ENCODE measurements at places on chromosomes 6 and 20. TPM values are rescaled to one million over a fixed set of nuclear protein-coding genes. Genes with fewer than 3 reads are reported as not detected.
A peak's percentile ranks its signal among the peaks of the same experiment; 100 is the strongest.

- DNase-seq: no peak
Measured at GRCh38 chr6:47665112-47665511, 33.3 kb upstream of the ADGRF4 start.

DNA sequence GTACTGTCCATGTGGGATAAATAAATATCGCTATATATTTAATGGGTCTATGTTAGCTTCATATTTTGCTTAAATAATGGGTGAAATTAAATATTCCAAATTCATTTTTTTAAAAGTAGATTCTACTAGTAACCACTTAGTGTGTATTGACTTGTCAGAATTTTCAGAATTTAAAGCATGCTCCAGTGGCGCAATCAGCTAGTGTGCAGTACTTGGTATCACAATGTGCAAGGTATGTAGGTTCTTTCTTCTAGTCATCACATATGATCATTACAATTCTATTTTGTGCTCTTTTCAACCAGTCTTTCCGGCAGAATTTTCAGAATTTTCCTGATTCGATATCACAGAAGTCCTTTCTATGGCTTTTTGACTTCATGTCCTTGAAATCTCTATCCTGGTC, 32.6 kb downstream of the PDE7B start:
- DNase-seq: no peak

NKX2-2 gene
- 0.56 TPM for total RNA-seq

DNA sequence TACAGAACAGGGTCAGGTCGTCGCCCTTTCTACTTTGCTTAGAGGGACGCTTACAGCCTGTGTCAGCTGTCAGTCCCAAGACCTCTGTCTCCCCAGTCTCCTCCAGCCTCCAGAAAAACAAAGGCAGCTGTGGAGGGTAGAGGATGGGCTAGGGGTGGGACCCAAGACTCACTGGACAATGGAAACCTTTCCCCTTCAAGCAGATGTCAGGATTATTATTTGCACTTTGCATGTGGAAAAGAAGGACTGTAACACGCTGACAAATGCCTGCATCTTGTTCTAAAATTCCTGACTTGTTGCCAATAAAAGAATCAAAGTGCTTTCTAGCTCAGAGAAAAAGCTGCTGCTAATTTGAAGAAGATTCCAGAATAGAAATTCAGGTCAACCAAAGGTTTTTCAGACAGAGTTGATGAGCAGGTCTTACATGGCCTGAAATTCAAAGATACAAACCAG, 58.7 kb downstream of the SNX5 start:
- no peak for DNase-seq

- DNase-seq: peak; percentile 10
Measured at GRCh38 chr6:84466511-84466910, 239.1 kb upstream of the CEP162 start.

DNA sequence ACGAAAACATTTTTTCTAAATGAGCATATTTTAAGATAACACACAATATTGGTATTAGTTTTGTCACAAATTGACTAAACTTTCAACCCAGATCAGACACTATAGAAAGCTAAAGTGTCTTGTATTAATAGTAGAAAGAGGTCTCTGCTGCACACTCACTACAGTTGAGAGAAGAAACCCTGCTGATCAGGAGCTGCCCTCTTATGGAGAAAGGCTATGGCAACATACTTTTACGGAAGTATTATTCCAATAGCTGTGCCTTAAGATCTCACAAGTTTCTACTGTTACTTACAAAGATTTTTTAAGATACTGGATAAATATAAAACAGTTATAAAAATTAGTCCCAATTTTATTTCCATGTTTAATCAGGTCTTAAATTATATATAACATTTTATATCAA, 155.7 kb downstream of the RIMS1 start:
- no peak for DNase-seq

DNA sequence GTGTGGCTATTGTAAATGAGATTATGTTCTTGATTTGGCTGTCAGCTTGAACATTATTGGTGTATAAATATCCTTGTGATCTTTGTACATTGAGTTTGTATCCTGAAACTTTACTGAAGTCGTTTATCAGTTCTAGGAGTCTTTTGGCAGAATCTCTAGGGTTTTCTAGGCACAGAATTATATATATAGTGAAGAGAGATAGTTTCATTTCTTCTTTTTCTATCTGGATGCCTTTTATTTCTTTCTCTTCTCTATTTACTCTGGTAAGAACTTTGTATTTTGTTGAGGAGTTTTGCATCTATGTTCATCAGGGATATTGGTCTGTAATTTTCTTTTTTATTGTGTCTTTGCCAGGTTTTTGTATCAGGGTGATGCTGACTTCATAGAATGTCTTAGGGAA, 589.2 kb upstream of the MAN1A1 start:
- no peak for DNase-seq

MYL9 gene
- total RNA-seq: not detected

GRCh38 chr6:119575721-119576120, 226.2 kb upstream of the MAN1A1 start:
- DNase-seq: peak; percentile 31

GRCh38 chr6:36766399-36766945, 68.8 kb downstream of the RAB44 start:
- DNase-seq: no peak

DNA sequence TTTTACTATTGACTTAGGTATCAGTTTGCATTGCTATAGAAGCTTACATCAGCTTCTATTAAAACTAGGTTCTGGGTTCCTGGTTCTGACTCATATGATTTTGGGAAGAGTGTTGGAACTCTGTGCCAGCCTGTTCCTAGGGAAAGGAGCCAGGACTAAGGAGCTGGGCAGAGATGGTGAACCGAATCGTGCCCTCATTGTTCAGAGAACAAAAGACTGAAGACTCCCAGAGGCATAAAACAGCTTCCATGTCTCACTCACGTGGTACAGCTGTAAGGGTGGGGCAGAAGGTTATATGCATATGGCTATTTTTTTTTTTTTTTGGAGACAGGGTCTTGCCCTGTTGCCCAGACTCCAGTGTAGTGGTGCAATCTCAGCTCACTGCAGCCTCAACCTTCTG, 89.1 kb upstream of the THBS2 start:
- DNase-seq: no peak

HLA-DQB2 gene
- not detected for total RNA-seq

- DNase-seq: no peak
Measured at GRCh38 chr6:53811746-53812145, 16.9 kb downstream of the LRRC1 start.

DNA sequence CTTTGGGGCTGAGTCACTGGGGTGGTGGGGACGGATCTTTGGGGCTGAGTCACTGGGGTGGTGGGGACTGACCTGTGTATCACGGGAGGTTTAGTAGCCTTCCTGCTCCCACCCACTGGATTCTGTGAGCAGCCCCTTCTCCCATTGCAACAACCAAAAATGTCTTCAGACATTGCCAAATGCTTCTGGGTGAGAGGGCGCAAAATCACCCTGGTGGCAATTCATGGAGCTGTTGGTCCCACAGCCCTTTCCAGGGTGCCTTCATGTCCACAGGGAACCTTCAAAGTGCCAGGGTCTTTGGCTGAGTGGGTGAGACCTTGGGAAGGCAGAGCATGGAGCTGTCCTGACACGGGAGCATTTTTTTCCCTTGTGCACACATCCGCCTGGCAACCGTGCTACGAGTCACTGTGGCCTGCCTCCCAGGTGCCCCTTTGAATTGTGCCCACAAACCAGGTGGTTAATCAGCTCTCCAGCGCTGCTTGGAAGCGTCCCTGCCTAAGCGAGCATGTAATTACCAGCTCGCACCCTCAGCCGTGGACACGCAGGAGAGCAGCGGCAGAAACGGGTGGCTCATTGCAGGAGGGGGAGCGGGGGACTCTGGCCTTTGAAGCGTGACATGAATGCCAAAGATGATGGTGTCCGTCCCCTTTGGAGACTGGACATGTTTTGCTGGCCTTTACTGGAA, 27.4 kb upstream of the APCDD1L start:
- DNase-seq: peak; percentile 59

PLEKHG1 gene
- 6.3 TPM for total RNA-seq

SULF2 gene
- total RNA-seq: 269 TPM

DNA sequence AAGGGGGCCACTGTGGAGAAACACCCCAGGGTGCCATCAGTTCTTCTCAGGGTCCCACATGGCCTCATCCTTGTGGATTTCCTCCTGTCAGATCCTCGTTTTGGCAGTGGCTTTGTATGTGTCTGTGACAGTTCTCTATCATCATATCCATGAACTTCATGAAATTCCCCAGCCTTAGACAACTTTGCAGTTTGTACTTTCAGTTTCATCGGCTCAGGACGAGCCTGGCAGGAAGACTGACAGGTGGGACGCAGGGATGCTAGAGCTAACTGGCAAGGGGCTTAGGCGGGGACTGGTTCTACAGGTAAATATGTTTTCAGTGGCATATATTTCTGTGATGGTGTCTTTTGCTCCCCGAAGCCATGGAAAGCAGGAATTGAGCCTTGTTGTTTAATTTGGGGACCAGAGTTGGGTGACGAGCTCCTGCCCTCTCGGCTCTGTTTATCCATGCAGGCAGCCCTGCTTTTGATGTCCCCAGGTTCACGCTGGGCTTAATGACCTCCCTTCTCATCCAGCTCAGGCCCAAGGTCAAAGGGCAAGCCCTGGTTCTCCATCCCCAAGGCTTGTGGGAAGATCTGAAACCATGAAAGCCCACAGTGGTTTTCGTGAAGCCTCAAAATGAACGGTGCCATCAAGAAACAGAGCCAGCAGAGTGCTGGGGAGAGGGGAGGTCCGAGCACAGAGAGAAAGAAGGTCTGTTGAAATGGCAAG, 11.2 kb downstream of the SDCBP2 start:
- DNase-seq: no peak

MYLK4 gene
- total RNA-seq: 0.48 TPM

DNA sequence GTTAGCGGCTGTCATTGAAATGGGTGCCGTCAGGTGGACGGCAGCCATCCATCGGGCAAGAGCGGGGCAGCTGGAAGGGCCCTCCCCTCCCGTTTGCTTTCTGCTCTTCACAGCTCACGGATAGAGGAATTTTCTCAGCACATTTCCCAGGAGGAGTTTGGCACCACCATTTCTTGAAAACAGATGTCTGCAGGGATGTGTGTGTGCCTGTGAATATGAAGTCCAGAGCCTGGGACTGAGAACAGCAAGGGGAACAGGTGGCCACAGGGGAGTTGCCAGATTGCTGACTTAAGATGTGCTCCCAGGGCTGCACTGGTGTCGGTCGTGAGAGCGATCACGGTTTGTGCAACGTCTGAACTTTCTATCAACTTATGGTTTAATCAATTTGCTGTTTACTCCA, 22.1 kb upstream of the ECI2 start:
- DNase-seq: no peak

TMEM217 gene
- total RNA-seq: 1.6 TPM

GRCh38 chr20:11652128-11652527, 265.6 kb upstream of the BTBD3 start:
- DNase-seq: no peak

GPX5 gene
- total RNA-seq: not detected

DNA sequence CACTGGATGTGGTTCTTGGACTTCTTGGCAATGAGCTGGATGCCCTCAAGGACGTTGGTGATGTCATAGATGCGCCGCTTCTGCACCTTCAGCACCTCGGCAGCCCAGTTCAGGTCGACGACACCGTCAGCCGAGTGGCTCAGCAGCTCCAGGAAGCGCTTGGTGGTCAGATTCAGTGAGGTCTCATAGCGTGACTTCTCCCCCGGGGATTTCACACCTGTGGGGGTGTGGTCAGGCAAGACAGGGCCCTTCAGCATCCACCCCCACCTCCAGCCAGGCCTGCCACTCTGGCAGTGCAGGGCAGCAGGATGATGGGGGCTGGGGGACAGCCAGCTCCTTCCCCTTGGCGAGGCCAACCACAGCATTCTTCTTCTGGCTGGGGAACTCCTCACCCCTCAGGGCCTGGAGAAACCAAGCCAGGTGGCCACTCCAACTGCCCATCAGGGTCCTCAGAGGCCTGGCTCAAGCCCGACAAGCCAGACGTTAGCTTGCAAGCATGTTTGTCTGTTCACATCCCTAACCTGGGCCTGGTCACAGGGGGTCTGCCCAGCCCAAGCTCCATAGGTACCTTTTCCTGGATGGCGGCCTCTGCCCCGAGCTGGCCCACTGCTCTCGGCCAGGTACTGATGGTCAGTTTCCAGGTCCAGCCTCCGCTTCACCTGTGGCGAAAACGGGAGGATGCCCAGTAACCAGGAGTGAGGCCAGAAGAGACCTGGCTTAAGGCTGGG, 5.7 kb upstream of the NECAB3 start:
- DNase-seq: no peak

DNA sequence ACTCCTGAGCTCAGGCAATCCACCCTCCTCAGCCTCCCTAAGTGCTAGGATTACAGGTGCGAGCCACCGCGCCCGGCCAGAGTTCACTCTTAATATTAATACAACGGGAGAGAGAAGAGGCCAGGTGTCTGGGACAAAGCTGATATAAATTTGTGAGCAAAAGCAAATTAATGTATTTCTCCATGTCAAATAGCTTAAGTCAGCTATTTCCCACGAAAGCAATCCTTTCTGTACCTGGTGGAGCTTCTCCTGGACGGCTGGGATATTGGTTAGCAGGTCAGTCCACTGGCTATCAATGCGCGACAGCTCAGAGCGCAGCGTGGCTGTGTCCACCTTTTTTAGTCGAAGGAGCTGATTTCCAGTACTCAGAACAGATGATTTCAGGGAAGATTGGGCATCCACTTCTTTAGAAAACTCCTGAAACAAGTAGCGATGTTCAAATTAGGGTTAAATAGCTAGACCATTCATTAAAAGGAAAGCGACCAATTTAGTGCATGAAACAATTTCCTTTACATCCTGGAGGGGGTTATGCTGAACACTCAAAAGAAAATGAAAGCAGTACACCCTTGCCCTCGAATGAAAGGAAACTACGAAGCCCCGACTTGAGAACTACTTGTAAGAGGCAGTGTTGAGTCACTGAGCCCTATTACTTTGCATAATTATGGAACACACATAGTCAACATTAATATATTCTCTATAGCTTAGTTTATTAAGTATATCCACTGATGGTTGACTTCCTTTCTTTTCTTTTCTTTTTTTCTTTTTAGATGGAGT, 403.4 kb downstream of the SYNE1 start:
- DNase-seq: no peak

EMILIN3 gene
- total RNA-seq: not detected

KLHDC3 gene
- total RNA-seq: 95.0 TPM

DNA sequence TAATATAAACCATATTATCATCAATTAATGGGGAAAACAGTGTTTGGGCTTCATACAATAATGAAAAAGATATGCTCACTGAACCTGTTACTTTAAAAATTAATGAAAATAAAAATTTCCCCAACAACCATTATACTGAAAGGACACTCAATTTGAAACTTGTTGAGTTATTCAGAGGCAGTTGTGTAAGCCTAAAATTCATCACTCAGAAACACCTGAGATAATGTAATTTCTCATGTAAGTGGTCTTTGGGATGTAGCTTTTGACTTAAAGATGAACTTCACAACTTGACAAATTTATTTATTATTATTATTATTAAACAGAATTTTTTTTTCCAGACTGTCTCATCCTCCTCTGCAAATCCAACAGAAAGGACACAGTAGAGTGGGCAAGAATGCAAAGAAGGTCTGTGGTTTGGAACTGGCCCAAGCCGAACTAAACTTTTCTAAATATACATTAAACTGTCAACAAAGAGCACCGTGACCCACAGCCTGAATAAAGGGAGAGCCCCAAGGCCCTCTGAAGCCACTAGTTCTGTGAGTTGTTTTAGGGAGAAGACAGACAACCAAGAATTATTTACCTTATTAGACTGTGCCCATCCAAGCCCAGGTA, 32.2 kb upstream of the HEY2 start:
- DNase-seq: no peak

WASF1 gene
- 12.9 TPM for total RNA-seq

SNAP91 gene
- 0.43 TPM for total RNA-seq

HRH3 gene
- total RNA-seq: not detected

GMPR gene
- total RNA-seq: 11.5 TPM

GRCh38 chr20:44409132-44409600, 53.7 kb downstream of the HNF4A start:
- peak; percentile 33 for DNase-seq

LGSN gene
- total RNA-seq: 0.23 TPM

UST gene
- total RNA-seq: 11.7 TPM

Measured in H4 (cell line).